ENCODE measurements at places on chromosomes 2 and 18. TPM values are rescaled to one million over a fixed set of nuclear protein-coding genes. Genes with fewer than 3 reads are reported as not detected.
A peak's percentile ranks its signal among the peaks of the same experiment; 100 is the strongest.

DNA sequence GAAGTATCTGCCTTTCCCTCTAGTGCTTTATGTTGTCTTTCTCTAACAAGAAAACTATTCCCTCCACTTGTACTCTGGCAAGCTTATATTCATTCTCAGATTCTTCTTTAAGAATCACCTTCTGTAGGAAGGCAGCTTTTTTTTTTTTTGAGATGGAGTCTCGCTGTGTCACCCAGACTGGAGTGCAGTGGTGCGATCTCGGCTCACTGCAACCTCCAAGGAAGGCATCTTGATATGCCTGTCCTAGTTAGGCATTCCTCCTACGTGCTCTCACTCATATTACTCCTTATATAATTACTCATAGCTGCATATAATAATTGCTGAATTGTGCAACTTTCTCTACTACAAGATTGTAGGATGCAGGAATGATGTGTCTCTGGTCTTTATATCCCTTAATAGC is 15.8 kb downstream of the NDUFS1 start:
- no peak for DNase-seq

GRCh38 chr2:140338795-140339194 is 1558.6 kb upstream of the NXPH2 start:
- DNase-seq: no peak

DNA sequence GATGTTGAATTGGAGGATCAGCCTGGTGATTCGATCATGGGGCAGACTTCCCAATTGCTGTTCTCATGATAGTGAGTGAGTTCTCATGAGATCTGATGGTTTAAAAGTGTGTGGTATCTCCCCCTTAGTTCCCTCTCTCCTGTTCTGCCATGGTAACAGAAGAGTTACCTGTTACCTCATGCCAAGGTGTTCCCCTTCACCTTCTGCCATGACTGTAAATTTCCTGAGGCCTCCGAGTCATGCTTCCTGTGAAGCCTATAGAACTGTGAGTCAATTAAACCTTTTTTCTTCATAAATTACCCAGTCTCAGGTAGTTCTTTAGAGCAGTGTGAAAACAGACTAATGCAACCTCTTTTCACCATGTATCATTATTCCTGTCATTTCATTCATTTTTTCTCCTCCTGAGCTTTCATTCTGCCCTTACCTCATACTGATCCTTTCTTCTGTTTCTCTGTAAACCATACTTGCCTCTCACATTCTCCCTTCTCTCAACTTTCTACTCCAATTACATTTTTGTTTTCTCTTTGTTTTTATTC is 22.0 kb downstream of the STARD6 start:
- no peak for DNase-seq

DNA sequence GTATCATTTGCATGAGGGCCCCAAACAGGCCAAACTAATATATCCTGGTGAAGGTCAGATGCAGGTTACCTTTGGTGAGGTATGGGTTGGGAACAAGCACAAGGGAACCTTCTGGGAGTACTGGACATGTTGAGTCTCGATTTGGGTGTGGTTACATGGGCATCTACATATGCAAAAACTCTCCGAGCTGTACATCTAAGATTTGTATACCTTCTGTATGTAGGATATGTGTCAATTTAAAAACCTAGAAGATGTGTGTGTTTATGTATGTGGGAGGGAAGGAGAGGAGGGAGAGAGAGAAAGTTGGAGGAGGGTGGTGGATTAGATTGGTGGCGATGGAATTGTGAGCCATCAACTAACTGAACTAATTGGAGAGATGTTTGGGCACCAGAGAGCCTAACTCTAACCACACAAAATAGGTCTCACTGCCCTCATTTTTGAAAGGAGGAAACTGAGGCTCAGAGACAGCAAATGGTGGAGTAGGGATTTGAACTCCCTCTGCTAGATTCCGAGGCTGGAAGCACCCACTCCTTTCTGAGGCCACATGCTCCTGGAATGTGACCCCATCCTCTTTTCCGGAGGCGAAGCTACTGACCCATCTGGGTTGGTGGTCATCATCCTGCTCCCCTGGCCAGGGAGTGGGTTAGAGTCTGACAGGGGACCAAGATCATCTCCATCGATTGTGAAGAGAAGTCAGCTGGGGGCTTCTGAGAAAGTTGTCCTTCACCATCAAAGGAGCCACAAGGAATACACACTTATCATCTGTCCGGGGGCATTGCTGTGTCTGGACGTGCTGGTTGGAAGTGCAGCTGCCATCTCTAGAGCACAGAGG is 107.3 kb upstream of the MYCN start:
- no peak for DNase-seq

DNA sequence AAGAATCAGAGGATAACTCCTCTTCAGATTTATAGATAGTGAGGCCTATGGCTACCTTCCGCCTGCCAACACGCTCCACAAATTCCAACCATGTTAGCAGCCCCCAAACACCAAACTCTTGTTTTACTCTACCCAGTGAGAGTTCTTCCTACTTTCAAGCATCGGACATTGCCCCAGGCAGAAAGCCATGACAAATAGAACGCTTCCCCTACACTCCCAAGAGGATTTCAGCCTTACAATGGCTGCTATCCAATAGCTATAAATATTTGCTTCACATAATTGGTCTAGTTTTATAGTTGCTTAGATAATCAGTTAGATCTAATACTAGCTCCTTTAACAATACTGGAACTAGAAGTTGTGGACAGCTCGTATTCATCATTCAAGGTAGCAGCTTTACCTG is 503.4 kb upstream of the VRK2 start:
- DNase-seq: no peak

GRCh38 chr2:219218732-219219701 is at the start of gene ABCB6:
Gene ABCB6, minus strand, starts transcription at chr2:219218958. Its CDS starts 285 bp downstream, at chr2:219218673.
- peak; percentile 94 for DNase-seq

The LIMS4 gene
- total RNA-seq: 0.55 TPM

The SDC1 gene
- total RNA-seq: 22.3 TPM

DNA sequence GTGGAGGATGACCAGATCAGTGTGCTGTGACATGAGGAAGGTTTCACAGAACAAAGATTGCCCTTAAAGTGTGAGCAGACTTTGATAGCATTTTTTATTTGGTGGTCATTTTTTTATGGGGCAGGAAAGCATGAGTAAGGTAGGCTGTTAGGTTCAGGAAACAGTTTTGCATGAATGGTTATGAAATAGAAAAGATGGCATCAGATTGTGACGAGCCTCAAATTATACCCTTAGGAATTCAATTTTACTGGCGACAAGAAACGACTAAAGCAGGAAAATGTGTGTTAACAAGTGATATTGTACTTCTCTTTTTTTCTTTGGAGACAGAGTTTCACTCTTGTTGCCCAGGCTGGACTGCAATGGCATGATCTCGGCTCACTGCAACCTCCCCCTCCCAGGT is 44.7 kb downstream of the PIK3C3 start:
- no peak for DNase-seq

DNA sequence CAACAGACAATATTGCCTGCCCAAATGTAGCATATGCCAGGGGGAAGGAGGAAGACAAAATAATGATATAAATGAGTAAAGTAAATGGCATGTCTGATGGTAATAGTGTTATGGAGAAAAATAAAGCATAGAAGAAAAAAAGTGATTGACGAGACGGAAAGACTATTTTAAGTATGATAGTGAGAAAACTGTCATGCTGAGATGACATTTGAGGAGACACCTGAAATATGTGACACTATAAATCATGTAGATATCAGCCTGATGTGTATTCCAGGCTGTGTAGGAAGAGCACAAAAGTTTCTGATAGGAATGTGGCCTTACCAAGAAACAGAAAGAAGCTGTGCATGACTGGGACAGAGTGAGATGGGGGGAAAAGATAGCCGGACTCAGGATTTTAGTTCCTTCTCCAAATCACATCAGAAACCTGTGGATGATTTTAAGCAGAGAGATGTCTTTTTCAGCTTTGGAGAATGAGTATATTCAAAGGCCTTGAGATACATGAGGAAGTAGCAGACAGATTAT is 387.3 kb upstream of the SYT4 start:
- DNase-seq: no peak

The NOL4 gene
- 0.74 TPM for total RNA-seq

The C2orf72 gene
- 1.0 TPM for total RNA-seq

The STARD6 gene
- total RNA-seq: not detected

GRCh38 chr2:173993459-173993858 is 28.3 kb upstream of the SP3 start:
- no peak for DNase-seq

- no peak for DNase-seq
These were observed 271.6 kb downstream of the TDRD15 start for GRCh38 chr2:21395366-21395765.

The TRIM43 gene
- not detected for total RNA-seq

The HRH4 gene
- not detected for total RNA-seq

The CREG2 gene
- total RNA-seq: 1.2 TPM

- no peak for DNase-seq
These were observed 61.3 kb upstream of the BZW1 start for GRCh38 chr2:200750323-200750910.

The IL37 gene
- 0.55 TPM for total RNA-seq

The PPP1R1C gene
- total RNA-seq: 4.0 TPM

The RNF181 gene
- total RNA-seq: 122 TPM

DNA sequence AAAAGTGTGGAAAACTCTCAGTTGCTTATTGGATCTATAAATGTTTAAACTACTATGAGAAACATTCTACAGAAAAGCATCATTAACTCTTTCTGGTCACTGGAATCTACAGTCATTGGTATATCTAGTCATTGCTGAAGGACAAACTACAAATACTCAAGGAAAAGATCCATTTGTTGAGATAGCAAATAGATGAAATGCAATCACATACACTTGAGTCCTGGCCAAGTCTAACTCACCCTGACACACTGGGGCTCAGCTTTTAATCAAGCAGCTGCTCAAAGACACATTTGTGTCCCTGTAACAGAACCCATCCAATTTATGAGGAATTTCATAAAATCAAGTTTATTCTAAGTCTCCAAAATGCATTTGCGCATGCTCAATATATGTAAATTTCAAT is 68.7 kb downstream of the CDH2 start:
- DNase-seq: no peak

DNA sequence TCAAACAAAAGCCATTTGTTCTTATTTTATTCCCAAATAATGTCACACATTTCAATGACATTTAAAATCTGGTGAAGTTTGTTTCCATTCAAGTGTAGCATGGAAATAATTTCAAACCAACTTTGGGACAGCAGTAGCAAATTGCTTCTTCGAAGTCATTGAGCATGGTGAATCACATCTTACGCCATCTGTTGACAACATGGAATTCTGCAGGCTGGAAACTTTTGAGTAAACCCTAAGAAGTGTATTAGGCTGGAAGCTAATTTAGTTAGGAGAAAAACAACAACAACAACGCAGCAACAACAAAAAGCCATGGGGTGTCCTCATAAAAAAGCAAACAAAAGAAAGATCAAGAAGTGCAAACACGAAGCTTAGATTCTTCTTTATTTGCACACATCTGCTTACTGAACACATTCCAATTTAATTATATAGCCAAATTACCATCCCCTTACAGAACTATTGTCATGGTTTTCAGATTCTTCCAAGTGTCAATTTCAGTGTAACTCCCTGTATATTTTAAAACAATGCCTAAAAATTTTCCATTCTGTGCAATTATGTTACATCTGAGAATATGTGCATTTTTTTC is 659.0 kb upstream of the CDH7 start:
- peak; percentile 31 for DNase-seq

DNA sequence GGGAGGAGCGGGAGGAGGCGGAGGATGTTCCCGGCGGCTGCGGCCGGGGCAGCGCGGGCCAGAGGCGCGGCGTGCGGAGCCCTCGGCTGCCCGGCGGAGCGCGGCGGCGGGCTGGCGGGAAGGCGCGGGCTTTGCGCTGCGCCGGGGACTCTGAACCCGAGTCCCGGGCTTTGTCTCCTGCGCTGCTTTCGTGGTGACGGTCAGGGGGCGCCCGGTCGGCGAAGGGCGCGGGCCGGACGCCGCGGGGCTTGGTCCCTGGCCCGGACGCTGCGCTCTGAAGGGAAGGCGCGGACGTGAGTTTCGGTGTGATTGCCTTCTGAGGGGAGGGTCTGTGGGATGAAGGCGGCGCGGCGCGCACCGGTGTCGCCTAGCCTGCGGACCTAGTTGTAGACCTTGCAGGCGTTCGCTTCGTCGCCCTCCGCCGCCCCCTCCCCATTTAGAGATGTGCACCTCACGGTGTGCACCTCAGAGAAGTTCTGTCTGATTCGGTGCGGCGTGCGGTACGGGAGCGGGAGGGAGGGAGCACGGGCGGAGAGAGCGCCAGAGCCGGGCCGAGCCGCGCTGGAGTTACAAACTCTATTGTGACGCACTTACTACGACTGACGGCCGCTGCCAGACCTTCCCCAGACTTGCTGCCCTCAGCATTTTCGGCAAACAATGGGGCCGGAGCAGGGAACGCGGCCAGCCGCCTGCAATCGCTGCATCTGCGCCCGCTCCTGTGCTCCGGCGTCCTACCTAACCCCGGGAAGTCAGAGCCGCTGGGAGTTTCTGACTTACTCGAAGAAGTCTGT is 2.1 kb downstream of the BCL2L11 start:
- peak; percentile 83 for DNase-seq

DNA sequence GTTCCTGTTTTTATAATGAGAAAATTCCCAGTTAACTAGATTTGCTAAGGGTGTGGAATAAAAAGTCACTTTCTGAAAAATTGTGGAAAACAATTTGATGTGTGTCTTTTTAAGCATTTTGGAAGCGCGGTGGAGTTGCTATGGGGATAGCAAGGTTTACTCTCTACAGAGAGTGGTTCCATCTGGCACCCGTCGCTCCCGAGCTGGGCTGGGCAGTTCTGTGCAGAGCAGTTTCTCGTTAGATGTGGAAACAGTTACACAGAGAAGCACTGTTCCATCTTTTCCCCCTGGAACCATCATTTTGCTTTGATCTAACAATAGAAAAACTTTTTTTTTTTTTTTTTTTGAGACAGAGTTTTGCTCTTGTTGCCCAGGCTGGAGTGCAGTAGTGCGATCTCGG is 17.4 kb downstream of the LDLRAD4 start:
- DNase-seq: no peak

The FABP1 gene
- not detected for total RNA-seq

DNA sequence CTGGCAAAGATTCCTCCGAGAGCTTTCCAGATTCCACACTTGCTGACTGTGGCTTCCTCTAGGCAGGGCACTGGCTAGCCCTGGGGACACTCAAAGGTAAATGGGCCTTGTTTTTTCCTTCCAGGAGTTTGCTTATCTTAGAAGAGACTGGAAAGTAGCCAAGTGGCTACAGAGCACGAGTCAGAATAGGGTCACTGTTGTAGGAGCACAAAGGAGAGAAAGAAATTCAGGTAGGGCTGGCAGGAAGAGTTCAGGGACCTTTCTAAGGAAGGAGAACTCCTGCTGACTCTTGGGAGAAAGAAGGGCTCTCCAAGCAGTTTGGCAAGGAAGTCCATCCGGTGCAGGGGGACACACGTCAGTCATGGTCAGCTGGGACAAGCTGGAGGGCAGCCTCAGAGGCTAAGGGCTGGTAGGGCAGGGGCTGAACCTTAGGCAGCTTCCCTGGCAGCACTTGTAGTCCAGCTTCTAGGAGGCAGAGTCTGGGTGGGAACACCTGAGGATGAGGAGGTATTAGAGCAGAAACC is 39.5 kb downstream of the NIFK start:
- DNase-seq: no peak

GRCh38 chr2:239824046-239824694 is 201.0 kb downstream of the NDUFA10 start:
- DNase-seq: peak; percentile 84

The GALNT5 gene
- 0.17 TPM for total RNA-seq

Measured in H9 (cell line).